Activated T-helper 1 cell treated with anti-CD3 and anti-CD28 coated beads, Interleukin-2, amount 50 U/mL, for 16 hours (primary cell): ENCODE measurements at places on chromosomes 2 and 18.

DNA sequence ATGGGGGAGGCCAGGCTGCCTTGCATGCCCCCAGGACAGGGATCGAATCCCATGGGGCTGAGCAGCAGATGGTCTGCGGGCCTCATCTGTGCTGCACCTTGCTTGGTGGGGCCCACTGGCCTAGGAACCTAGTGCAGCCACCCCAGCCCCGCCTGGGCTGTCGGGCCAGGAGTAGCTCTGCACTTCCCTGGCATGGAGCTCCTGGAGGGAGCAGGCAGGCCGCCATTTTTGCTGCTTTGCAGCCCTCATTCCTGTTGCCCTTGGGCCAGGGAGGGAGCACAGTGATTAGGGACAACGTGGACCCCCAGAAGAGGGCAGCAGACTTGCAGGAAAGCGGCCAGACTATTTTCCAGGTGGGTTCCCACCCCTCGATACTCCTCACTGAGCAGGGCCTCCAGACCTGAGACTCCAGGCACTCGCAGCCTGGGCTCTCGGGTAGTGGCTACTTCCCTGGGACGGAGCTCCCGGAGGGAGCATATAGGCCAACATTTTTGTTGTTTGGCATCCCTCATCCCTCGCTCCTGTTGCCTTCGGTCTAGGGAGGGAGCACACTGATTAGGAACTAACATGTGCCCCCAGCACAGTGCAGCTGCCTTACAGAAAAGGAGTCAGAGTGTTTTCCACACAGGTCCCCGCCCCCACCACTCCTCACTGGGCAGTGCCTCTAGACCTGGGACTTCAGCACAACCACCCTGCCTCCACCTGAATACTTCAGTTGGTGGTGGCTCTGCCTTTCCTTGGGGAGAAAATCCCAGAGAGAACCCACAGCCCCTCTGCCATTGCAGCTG, 99.5 kb downstream of the MAIP1 start:
- no peak for DNase-seq

DNA sequence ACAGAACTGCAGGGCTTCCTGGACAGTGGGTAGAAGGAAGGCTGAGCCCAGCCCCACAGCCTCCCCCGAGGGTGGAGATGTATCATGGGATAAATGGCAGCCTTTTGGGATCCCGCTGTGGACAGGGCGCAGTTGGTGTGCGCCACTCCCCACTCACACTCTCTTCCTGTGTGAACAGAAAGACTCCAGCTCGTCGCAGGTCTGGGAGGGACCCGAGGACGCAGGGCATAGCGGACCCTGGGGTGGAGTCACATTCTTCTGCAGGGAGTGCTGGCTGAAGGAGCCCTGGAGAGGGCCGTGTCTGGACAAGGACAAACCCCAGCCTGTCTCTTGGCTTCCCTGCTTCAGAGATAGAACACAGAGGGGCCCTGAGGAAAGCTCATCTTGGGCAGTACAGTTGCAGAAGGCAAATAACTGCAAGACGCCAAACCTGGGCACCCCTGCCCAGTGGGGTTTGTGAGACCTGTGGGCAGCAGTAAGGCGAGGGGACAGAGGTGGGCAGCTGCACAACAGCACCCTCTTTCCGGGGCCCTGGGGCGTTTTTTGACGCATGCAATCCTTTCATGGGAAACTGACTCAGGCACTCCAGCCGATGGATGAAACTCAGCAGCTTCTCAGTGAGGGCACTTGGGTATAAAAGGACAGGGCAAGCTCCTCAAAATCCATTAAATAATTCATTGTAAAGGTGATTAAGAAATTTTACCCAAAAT, 101.9 kb downstream of the USP40 start:
- DNase-seq: no peak

DNA sequence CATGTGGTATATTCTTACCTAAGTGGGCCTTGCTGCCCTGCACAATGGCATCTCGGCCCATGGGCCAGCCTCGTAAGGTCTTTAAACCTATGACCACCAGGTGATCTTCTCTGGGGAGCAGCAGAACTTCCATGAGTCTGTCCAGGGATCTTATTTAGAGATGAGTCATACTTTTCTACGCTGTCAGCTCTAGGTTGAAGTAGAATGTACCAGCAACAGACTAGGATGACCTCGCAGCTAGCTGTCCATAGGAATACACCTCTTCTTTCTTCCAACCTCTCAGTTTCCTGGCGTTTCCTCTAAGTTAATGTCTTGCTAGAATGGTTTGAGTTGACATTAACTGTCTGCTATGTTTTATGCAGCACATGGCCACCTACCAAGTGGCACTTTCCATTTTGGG, 15.6 kb upstream of the CXCR4 start:
- DNase-seq: no peak

DNA sequence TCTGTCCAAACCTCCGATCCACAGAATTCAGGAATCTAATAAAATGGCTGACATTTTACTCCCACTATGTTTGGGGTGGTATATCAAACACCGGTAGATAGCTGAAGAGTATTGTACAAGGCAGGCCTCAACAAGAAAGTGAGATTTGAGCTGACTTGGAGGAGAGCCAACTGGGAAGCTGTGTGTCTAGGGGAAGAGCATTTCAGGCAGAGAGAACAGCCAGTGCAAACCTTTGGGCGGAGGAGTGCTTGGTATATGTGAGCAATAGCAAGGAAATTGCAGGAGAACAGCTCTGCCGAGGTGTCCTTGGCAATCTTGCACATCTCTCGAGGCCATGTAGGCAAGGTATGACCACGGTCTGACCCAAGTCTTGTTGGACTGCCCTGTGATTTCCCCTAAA, 1.8 kb upstream of the MERTK start:
- no peak for DNase-seq

DNA sequence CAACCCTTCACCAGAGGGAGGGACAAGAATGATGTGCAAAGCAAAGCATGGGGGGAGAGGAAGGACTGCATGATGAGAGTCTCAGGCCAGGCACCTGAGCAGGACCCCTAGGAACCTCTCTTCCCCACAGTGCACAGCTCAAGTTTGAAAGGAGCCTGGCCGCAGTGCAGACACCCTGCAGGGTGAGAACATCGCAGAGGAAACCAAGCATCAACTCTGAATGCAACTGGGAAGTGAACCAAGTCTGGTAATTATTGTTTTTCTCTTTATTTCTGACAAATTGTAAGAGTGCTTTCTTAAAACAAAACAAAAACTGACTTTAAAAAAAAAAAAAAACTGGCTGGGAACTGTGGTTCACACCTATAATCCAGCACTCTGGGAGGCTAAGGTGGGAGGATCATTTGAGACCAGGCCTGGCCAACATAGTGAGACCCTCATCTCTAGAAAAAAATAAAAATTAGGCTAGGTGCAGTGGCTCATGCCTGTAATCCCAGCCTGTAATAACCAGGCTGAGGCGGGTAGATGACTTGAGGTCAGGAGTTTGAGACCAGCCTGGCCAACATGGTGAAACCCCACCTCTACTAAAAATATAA, 15.3 kb downstream of the NPC1 start:
- DNase-seq: no peak

GRCh38 chr18:44911773-44912172, 231.1 kb downstream of the SETBP1 start:
- DNase-seq: no peak

GRCh38 chr18:80119111-80119510, 10.0 kb downstream of the ADNP2 start:
- DNase-seq: no peak

DNA sequence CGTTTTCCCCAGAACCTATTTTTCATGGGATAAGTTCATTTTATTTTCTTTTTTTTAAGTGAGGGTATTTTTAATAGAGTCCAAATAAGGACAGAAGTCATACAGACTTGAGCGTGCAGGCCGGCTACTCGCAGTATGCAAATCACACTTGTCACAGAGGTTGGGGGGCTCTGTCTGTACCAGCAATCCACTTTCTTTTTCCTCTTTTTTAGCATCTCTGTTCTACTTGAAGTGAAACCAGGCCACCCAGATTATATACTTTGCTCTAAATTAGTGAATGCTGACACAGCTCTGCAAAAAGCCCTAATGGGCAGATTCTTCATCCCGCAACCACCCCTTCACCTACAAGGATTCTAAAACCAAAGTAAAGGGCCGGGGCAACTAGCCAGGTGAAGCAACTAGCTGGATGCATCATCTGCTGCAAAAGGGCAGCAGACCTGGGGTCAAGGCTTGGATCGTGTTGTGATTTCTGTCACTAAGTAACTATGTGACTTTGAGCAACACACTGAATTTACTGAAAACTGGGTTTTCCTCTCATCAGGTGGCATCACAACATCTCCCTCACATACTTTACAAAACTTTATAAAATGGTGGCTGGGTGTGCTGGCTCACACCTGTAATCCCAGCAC, 18.4 kb downstream of the KDSR start:
- no peak for DNase-seq

- DNase-seq: no peak
Observed at GRCh38 chr18:58911241-58911640, 46.6 kb downstream of the ZNF532 start.

GRCh38 chr2:165016772-165017411, 61.6 kb upstream of the SLC38A11 start:
- no peak for DNase-seq

- DNase-seq: no peak
Observed at GRCh38 chr2:74149570-74150319, 2.0 kb upstream of the BOLA3 start.
